ENCODE measurements at places on chromosomes 4 and X.

GRCh38 chrX:102833136-102833535 lies 103.9 kb upstream of the RAB40AL start:
- peak; percentile 5 for DNase-seq

DNA sequence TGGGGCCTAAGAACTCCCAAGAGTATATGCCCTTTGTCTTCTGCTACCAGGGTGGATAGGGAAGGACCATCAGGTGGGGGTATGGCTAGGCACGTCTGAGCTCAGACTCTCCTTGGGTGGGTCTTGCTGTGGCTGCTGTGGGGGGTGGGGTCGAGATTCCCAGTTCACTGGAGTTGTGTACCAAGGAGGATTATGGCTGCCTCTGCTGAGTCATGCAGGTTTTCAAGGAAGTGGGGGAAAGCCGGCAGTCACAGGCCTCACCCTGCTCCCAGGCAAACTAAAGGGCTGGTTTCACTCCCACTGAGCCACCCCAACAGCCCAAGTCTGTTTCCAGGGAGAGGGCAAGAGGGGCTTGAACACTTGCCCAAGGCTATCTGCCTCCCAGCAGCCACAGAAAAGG lies 249.7 kb downstream of the NR3C2 start:
- no peak for DNase-seq

DNA sequence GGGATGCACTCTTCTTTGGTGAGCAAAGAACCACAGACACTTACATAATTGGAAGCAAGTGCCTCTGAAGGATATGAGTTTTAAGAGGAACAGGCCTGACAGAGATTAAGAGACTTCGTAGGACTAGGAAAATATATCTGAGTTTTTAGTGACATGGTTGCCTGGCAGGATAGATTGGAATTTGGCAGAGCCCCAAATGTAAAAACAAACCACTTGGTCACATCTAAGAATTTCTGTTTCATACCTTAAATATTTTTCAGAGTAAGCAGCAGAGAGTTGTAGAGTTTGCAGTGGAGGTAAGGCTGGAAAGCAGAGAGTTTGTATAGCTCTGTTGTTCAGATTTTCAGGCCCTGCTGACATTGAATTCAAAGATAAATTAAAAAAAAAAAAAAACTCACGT lies 150.1 kb upstream of the MAGEB2 start:
- no peak for DNase-seq

GRCh38 chr4:87144356-87144755 lies 76.1 kb downstream of the KLHL8 start:
- no peak for DNase-seq

- DNase-seq = no peak
Measured at GRCh38 chr4:38230121-38230801, 270.1 kb downstream of the PTTG2 start.

GRCh38 chrX:21975812-21976211 lies 35.3 kb downstream of the SMS start:
- no peak for DNase-seq

GRCh38 chr4:119207051-119207450 lies 5.5 kb upstream of the USP53 start:
- DNase-seq = no peak

DNA sequence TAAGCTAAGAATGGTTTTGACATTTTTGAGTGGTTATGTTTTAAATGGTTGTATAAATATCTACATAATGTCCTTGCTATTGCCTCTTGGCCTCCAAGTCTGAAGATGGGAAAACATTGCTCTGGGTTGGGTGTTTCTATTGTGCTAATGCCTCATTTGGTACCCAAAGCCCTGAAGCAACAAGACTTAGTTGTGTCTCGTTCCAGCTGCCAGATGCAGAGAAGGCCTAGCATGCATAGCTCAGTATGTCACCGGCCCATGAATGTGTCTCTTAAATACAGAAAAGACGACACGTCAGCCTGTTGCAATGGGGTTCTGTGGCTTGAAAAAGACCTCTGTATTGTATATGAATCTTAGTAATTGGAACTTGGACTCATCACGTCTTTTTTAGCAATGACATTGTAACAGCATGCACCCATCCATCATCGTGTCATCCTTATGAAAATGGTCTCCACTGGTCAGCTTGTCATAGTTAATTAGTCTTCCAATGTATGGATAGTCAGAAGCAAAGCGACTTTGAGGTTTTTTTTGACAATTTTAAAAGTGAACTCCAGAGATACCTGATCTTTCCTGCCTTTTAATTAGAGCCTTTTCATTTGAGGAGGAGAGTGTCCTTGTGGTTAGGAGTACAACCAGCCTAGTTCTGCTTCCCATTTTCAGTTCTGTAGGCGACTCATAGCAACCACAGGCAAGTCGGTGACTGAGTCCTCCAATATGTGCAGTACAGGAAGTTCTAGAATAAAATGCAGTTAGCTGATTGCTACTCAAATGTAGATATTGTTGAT lies 126.4 kb upstream of the GATB start:
- DNase-seq = no peak
